Mesendoderm (in vitro differentiated cells): ENCODE measurements at places on chromosomes 5 and 9.

DNA sequence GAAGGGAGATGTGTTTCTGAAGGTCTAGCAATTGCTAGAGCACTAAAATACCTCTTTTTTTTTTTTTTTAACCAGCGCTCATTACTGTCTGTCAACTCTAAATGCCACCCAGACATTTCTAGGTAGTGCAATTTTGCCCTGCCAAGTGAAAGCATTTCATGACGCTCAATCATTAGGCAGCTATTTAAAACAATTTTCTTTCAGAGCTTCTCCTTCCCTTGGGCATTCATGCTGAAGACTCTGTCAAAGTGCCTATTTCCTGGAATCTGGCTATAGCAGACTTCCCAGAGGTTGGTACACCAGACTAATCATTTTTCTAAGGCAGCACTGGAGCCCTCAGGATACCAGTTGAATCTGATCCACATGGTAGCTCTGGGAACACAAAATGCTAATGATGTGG lies 97.0 kb upstream of the ANKRD55 start:
- H3K4me3 ChIP-seq, result no peak overlapping the region
- peaks cover 9% of the 10 kb centered on the region for H3K4me1 ChIP-seq
- no peak overlapping the region for H3K27ac ChIP-seq
- DNase-seq, result no peak
- H3K36me3 ChIP-seq, result no peaks in the 10 kb centered on the region

- H3K27me3 ChIP-seq, result no peaks in the 10 kb centered on the region
- H3K4me3 ChIP-seq, result no peak overlapping the region
- no peaks in the 10 kb centered on the region for H3K4me1 ChIP-seq
These were observed 511.8 kb downstream of the ELAVL2 start for GRCh38 chr9:23314247-23314646.

DNA sequence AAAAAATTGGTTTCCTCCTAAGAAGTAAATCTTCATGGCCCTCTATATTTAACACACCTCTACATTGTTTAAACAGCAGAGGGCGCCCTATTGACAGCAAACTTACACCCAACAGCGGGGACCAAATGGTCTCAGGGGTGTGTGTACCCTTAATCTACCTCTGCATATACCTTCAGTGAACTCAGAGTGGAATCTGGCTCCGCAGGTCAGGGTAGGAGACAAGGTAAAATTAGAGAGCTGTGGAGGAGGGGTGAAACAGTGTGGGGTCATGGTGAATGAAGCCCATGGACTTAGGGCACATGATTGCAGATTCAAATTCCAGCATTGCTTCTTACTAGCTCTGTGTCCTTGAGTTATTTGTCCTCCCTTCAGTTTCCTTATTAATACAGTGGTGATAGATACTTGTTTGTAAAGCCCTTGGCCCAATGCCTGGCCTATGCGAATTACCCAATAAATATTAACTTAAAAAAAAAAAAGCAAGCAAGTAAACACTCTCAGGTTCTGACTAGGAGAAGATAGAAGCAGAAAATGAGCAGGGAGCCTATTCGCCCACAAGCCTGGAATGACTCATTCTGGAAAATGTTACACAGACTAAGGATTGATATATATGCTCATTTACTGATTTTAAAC lies 122.9 kb downstream of the CAVIN4 start:
- H3K4me3 ChIP-seq, result no peak overlapping the region
- no peaks in the 10 kb centered on the region for H3K27me3 ChIP-seq
- no peaks in the 10 kb centered on the region for H3K36me3 ChIP-seq

- no peaks in the 10 kb centered on the region for H3K4me1 ChIP-seq
- DNase-seq, result no peak
- H3K4me3 ChIP-seq, result no peak overlapping the region
- no peaks in the 10 kb centered on the region for H3K36me3 ChIP-seq
These were observed 7.9 kb downstream of the BHMT start for GRCh38 chr5:79119486-79119885.

DNA sequence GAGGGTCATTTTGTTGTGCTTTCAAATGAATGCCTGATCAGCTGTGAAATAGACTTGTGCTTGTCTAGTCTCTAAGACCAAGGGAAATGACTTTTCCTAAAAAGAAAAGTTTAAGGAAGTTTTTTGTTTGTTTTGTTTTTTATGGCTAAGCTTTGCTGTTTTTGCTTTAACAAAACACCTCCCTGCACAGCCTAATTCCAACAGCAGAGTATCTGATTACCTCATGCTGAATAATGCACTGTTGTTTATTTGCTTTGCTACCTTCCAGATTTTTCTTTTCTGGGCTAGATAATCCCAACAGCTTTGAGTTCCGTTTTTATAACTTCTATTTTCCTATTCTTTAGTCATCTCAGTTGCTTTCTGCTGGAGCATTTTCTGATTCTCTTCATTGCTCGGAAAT lies 95.8 kb downstream of the AOPEP start:
- DNase-seq, result no peak
- H3K27me3 ChIP-seq, result no peaks in the 10 kb centered on the region
- no peaks in the 10 kb centered on the region for H3K36me3 ChIP-seq
- no peak overlapping the region for H3K27ac ChIP-seq
- no peak overlapping the region for H3K4me3 ChIP-seq
- no peaks in the 10 kb centered on the region for H3K4me1 ChIP-seq

- DNase-seq, result no peak
- H3K4me1 ChIP-seq, result no peaks in the 10 kb centered on the region
- H3K27me3 ChIP-seq, result no peaks in the 10 kb centered on the region
- H3K4me3 ChIP-seq, result no peak overlapping the region
These were observed 240.6 kb downstream of the EFNA5 start for GRCh38 chr5:107430071-107430625.

- no peak overlapping the region for H3K4me3 ChIP-seq
- no peak for DNase-seq
- H3K36me3 ChIP-seq, result no peaks in the 10 kb centered on the region
- no peak overlapping the region for H3K27ac ChIP-seq
- no peaks in the 10 kb centered on the region for H3K27me3 ChIP-seq
These were observed 11.4 kb upstream of the RGS3 start for GRCh38 chr9:113452113-113452605.

DNA sequence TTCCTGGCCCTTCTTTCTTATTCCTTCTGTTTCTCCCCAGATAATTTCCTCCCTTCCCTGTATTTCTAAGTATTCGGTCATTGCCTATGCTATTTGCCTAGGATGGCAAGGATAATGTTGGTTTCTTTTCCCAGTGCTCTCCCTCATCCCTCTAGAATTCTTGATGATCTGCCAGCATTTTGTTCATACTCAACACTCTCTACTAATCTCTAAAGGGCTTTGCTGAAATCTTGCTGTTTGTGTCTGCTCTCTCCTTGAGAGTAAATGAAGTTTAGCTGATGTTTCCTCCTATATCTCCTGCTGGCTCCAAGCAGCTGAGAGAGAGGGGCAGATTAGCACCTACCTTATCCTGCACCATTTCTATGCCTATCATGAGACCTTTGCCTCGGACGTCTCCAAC lies 38.1 kb downstream of the AGXT2 start:
- no peaks in the 10 kb centered on the region for H3K27me3 ChIP-seq
- H3K36me3 ChIP-seq, result no peaks in the 10 kb centered on the region
- no peak for DNase-seq

- H3K4me3 ChIP-seq, result no peak overlapping the region
- H3K4me1 ChIP-seq, result no peaks in the 10 kb centered on the region
- H3K27me3 ChIP-seq, result no peaks in the 10 kb centered on the region
- no peak for DNase-seq
- no peak overlapping the region for H3K27ac ChIP-seq
- no peaks in the 10 kb centered on the region for H3K36me3 ChIP-seq
These were observed 379.1 kb upstream of the KIF2A start for GRCh38 chr5:61926911-61927310.

DNA sequence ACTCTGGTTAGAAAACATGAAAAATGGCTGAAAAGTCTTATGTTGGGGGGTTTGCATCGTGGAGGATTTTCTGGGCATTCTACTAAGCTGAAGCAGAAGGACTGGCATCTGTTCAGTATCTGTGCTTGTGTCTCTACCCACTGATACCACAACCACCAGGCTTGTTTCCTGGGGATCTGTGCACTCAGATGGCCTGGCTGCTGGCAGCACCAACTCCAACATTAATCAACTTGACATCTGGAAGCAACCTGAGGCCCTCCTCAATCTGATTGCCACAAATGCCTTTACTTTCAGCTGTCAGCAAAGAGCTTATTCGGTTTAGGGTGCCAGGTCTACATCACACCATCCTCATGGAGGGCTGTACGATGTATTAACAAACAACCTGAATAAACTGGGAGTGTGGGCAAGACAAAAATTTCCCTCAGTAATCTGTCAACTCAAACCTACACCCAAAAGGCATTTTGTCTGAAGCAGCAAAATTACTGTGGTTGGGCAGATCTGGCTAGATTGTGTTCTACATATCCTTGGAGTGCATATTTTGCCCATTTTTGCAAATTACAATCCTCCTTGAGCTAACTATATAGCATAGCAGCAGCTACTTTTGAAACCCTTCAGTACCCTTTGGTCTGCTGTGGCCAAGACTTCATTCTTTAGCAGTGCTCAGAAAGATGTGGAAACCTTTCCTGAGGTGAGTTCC lies 74.6 kb downstream of the FOXD1 start:
- DNase-seq, result no peak
- no peaks in the 10 kb centered on the region for H3K36me3 ChIP-seq
- H3K27me3 ChIP-seq, result peaks cover 2% of the 10 kb centered on the region
- no peak overlapping the region for H3K27ac ChIP-seq
- peaks cover 6% of the 10 kb centered on the region for H3K4me1 ChIP-seq

- H3K4me3 ChIP-seq, result no peak overlapping the region
- H3K36me3 ChIP-seq, result no peaks in the 10 kb centered on the region
- no peak overlapping the region for H3K27ac ChIP-seq
- no peaks in the 10 kb centered on the region for H3K4me1 ChIP-seq
These were observed 189.4 kb upstream of the DMRTA1 start for GRCh38 chr9:22257026-22257816.

DNA sequence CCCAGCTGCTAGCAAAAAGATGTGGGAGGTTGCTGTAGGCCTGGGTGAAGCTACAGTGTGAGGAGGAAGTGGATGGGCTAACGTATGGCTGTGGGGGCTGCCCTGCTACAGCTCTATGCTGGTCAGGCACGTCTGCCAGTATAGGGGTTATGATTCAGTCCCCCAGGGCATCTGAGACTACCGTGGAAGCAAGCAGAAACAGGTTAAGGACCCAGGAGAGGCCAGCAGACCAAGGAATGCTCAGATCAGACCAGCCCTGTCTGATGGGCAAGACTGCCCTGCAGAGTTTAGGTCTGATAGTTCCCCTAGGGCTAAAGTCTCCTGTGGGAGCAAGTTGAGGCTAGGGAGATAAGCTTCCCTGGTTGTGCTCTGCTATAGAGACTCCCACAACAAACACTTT lies 416.1 kb upstream of the CTNND2 start:
- no peaks in the 10 kb centered on the region for H3K27me3 ChIP-seq
- H3K4me3 ChIP-seq, result no peak overlapping the region
- H3K4me1 ChIP-seq, result no peaks in the 10 kb centered on the region
- DNase-seq, result no peak
- no peaks in the 10 kb centered on the region for H3K36me3 ChIP-seq

- no peak overlapping the region for H3K4me3 ChIP-seq
- no peaks in the 10 kb centered on the region for H3K4me1 ChIP-seq
- no peaks in the 10 kb centered on the region for H3K27me3 ChIP-seq
- H3K36me3 ChIP-seq, result no peaks in the 10 kb centered on the region
These were observed 17.2 kb downstream of the STARD4 start for GRCh38 chr5:111495159-111495558.

DNA sequence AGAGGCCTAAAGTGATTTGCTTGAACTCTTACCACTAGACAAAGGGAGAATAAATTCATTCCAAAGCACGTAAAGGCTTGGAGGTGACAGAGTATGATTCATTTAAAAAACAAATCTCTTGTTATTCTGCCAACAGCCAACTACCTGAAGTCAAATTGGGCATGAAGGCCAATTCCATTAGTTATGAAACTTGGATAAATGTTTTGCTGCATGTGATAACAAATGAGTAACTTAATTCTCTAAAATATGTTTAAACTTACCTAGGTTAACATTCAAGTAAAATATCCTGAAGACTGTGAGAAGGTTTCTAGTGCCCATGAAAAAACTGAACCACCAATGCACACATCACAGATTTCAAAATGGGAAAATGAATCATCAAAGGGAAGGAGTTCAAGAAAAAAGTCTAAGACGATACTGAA lies 120.1 kb upstream of the TSLP start:
- H3K4me3 ChIP-seq, result no peak overlapping the region
- H3K27me3 ChIP-seq, result no peaks in the 10 kb centered on the region
- no peak overlapping the region for H3K27ac ChIP-seq
- no peaks in the 10 kb centered on the region for H3K36me3 ChIP-seq

DNA sequence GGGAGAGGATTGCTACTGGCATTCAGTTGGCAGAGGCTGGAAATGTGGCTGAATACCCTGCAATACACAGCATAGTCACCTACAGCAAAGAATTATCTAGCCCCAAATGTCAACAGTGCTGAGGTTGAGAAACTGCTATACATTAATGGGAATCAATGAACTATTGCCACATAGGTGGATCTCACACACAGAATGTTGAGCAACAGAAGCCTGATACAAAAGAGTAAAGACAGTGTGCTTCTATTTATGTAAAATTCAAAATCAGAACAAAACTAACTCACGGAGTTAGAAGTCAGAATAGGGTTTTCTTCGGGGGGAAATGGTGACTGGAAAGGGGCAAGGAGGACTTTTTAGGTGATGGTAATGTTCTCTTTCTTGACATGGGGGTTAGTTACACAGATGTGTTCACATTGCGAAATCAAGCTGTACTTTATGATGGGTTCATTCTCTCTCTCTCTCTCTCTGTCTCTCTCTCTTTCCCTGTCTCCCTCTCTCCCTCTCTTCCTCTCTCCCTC lies 45.7 kb upstream of the PANK3 start:
- H3K27me3 ChIP-seq, result no peaks in the 10 kb centered on the region
- DNase-seq, result no peak
- H3K27ac ChIP-seq, result no peak overlapping the region

DNA sequence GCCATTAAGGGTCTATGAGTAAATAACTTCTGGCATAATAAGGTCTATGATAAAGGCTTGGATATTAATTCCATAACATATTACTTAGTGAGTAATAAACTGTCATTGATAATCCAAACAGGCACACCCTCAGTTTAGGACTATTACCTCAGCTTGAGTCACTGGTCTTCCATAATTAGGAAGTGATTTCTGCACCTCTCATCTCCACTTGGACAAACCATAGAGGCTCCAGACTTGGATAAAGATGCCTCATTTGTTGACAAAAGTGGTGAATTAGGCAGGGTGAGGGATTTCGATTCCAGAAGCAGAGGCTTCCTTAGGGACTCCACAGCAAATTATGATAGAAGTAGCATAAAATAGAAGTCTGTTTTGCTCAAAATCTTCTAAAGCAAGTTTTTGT lies 127.5 kb upstream of the MTAP start:
- no peaks in the 10 kb centered on the region for H3K36me3 ChIP-seq
- no peak overlapping the region for H3K4me3 ChIP-seq
- no peaks in the 10 kb centered on the region for H3K4me1 ChIP-seq
- H3K27me3 ChIP-seq, result no peaks in the 10 kb centered on the region

DNA sequence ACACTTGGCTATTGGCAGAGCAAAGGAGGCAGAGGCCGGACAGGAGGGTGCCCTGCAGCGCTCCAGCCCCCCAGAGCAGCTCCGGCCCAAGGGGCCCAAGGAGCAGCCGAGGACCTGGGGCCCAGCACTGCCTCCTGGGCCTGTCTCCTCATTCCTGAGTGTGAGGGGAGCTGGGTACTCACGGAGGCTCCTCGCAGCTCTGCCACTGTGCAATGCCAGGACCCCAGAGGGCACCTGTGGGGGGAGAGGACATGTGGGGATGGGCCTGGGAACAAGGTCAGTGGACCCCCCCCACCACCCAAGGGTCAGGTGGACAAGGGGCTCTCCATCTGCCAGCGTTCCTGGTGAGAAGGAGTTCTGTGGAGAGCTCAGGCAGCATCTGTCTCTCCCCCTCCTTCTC lies 192.6 kb upstream of the PPP1R26 start:
- H3K27me3 ChIP-seq, result no peaks in the 10 kb centered on the region
- no peaks in the 10 kb centered on the region for H3K36me3 ChIP-seq
- H3K4me1 ChIP-seq, result no peaks in the 10 kb centered on the region
- no peak for DNase-seq
- no peak overlapping the region for H3K27ac ChIP-seq
- no peak overlapping the region for H3K4me3 ChIP-seq
